Renal pelvis (tissue), 12 donors: ENCODE measurements at places on chromosomes 5 and 9. TPM values are rescaled to one million over a fixed set of nuclear protein-coding genes. Genes with fewer than 3 reads are reported as not detected.

- DNase-seq, result no peak
Observed at GRCh38 chr5:36630201-36631145, 24.1 kb downstream of the SLC1A3 start.

GRCh38 chr5:178291969-178292825 lies 59.6 kb upstream of the PHYKPL start:
- no peak for DNase-seq

- no peak for DNase-seq
Observed at GRCh38 chr9:97723819-97724218, 26.7 kb upstream of the XPA start.

DNA sequence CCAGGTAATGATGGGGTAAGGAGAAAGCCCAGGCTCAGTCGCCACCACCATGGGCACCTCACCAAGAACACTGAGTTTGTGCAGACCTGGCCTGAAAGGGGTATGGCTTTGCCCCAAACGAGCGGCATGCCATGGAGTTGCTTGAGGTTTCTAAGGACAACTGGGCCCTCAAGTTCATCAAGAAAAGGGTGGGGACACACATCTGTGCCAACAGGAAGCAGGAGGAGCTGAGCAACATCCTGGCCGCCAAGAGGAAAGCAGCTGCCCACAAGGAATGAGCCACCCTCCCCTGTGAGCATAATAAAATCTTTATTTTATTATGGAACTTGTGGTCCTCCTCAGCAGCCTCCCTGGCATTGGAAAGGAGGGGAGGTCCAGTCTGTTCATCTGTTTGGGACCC lies 23.8 kb downstream of the CD14 start:
- no peak for DNase-seq

- no peak for DNase-seq
Observed at GRCh38 chr5:153223376-153223775, 267.1 kb upstream of the GRIA1 start.

DNA sequence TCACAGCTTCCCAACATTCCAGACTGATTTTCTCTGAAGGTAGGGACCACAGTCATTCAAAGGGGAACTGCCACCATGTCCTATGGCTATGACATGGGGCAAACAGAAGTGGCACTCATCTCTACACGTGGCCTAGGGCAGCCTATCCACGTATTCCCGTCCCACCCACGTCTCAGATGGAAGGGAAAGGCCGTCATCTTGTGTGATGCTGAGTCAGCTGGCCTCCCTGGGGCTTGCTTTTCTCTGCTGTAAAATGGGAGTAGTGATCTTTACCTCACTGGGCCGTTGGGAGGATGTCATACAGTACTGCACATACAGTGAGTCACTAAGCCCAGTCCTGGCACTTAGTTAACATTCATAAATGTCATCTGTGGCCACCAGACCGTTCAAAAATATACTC lies 72.3 kb downstream of the RAPGEF1 start:
- no peak for DNase-seq

DNA sequence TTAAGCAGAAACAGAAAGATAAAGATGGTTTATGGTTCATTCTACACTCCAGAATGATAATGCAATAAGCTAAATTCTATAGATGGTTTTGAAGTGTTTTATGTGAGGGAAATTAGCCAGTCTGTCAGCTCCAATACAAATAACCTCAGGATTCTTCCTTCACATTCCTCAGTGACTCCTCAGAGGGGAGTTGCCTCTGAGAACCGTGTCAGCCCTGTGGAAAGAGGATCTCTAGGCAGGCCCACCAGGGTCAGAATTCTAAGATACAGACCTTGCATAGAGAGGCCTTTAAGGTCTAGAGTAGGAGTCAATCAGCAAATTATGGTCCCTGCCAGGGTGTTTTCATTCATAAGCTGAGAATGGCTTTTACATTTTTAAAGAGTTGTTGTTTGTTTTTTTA lies 26.6 kb downstream of the RUSC2 start:
- DNase-seq, result no peak

- no peak for DNase-seq
Observed at GRCh38 chr5:110909415-110909814, 162.1 kb upstream of the TSLP start.

DNA sequence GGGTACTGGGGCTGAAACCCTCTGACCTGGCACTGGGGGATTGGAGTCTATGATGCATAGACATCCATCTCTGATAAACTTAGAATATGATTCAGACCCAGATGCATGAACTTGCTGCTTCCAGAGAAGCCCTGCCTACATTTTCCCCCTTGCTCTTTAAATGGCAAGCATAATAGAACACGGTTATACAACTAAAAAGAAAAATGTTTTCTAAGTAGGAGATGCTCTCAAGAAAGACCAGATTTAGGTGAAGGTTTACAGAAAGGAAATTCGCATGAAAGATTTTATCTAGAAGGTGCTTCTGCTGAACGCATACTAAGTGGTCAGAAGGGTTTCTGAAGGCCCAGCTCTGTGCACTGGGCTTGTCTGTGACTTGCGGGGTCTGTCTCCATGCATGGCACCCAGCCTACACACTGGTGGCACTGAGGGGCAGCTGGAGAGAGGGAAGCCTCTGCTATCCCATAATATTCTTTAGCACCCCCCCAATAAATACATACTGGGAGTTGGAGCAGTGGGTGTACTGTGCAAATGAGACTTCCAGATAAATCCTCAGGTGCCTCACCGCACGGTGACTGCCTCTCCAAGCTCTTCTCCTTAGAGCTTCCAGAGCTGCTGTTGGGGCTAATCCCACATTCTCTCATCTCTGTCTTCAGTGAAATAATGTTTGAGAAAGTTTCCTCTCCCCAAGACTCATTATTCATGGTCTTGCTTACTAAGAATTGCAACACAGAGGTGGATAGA lies 114.6 kb downstream of the FSTL4 start:
- no peak for DNase-seq

DNA sequence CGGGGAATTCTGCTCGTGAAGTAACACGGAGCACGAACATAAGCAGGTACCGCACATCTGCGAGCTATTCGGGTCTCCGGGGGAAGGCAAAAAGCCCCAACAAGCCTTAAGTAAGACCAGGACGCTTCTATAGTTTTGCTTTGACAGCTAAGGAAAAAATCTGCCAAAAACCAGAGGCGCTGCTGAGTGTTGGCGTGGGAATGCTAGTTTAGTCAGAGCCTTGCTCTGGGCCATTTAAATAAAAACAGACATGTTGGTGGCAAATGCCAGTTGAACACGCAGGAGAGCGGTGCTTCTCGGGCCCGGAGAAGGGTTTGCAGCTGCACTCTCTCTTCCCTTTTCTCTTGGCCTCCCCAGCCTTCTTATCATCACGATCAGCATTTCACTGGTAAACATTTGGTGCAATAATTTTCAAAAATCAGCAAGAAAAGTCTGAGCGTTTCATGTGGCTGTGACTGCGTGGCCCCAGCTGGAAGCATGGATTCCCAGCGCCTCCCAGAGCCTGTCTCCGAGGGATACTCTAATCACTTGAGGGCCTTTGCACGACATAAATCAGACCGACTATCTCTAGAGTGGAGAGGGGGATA lies 6.4 kb upstream of the NOTCH1 start:
- no peak for DNase-seq

- no peak for DNase-seq
Observed at GRCh38 chr9:20307621-20308020, 314.7 kb downstream of the MLLT3 start.

GRCh38 chr9:68808338-68808890 lies 103.4 kb downstream of the PIP5K1B start:
- no peak for DNase-seq

- peak; percentile 23 for DNase-seq
Observed at GRCh38 chr5:158140120-158140731, 281.3 kb upstream of the CLINT1 start.

- no peak for DNase-seq
Observed at GRCh38 chr5:35454011-35454525, 163.6 kb upstream of the SPEF2 start.

DNA sequence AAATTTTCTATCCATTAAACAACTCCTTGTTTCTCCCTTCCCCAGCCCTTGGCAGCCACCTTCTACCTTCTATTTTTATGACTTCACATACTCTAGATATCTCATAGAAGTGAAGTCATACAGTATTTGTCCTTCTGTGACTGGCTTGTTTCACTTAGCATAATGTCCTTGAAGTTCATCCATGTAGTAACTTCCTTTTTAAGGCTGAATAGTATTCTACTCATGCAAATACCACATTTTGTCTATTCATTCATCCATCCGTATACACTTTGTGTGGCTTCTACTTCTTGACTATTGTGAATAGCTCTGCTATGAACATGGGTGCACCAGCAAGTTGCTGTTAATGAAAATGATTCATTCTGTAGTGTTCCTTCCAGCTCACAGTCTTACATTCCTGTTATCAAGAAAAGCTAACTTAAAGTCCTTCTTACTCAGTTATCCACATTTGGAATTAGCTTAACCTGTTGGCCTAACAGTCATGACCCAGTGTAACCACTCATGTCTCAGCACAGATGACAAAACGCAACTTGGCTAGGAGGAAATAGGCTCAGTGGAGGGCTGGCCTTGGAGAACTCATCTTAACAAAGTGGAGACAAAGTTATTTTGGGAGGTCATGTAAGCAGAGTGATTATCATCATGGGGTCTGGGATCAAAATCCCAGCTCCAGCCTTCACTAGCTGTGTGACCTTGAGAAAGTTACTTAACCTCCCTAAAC lies 129.7 kb upstream of the MAP3K1 start:
- DNase-seq, result no peak

NTRK2 gene
- polyA plus RNA-seq, result 81.1 TPM

MARVELD2 gene
- polyA plus RNA-seq, result 33.7 TPM

NCBP1 gene
- polyA plus RNA-seq, result 51.2 TPM

KIF20A gene
- 41.1 TPM for polyA plus RNA-seq

LMAN2 gene
- 142 TPM for polyA plus RNA-seq

APBB3 gene
- 31.8 TPM for polyA plus RNA-seq

GFRA3 gene
- 4.6 TPM for polyA plus RNA-seq

PARP8 gene
- polyA plus RNA-seq, result 18.3 TPM

THBS4 gene
- polyA plus RNA-seq, result 20.0 TPM

C9 gene
- 0.53 TPM for polyA plus RNA-seq

HRH2 gene
- 3.5 TPM for polyA plus RNA-seq

RACK1 gene
- polyA plus RNA-seq, result 2,611 TPM
